Activated CD4-positive, alpha-beta memory T cell treated with anti-CD3 and anti-CD28 coated beads for 36 hours (primary cell): ENCODE measurements at places on chromosomes 6 and 20. TPM values are rescaled to one million over a fixed set of nuclear protein-coding genes. Genes with fewer than 3 reads are reported as not detected.

Gene PRL
- total RNA-seq: not detected

Gene TRIM10
- total RNA-seq: 0.36 TPM

Gene SIRPD
- not detected for total RNA-seq

Gene HLA-DRB1
- total RNA-seq: 8.7 TPM

Gene CNPY3
- 37.6 TPM for total RNA-seq

Gene SLC17A2
- not detected for total RNA-seq

Gene FGD2
- 0.48 TPM for total RNA-seq

Gene CTNNBL1
- 76.5 TPM for total RNA-seq

Gene TULP1
- not detected for total RNA-seq

Gene NHLRC1
- total RNA-seq: 0.19 TPM
